ENCODE measurements at places on chromosomes 11 and 22.

DNA sequence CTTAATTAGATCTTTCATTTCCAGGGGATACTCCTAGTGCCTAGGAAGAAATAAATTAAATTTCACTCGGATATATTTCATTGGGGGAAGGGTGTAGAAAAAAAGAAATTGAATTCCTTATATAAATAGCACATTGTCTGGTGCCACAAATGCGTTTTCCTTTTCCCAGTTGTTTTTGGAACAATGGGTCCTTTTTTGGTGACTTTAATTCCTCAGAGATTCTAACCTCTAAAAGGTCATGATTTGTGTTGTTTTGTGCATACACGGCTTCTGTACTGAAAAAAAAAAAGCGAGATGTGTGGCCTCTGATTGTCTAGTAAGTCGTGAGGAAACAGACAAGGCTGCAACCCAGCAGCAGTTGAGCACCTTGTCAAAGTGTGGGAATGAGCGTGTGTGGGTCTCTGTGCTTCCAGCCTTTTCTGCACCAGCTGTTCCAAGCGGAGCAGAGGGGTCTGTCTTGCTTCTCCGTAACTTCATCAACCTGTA lies 64.5 kb upstream of the CRTAM start:
- DNase-seq = no peak

DNA sequence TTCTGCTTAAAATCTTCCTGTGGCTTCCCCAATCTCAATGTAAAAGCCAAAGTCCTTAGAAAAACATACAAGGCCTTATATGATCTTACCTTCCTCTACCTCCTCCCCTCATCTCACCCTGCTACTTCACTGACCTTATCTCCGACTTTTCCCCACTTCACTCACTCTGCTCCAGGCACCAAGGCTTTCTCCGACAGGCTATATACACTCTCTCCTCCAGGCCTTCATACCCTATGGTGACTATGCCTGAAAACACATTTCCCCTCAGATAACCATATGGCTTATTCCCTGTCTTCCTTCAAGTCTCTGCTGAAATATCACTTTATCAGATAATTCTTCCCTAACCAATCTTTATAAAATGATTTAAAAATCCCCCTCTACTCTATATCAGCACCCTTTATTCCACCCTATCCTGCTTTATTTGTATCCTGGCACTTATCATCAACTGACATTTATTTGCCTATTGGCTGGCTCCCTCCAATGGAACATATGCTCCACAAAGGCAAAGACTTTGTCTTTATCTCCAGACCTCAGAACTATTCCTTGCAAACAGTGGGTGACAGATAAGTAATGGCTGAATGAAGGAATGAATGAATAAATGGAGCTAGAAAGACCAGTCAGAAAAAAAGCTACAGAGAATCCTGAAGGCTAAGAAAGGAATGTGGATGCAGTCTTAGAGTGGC lies 52.7 kb downstream of the PAK1 start:
- no peak for DNase-seq

GRCh38 chr11:61946894-61947293 lies 3.3 kb upstream of the BEST1 start:
- no peak for DNase-seq

DNA sequence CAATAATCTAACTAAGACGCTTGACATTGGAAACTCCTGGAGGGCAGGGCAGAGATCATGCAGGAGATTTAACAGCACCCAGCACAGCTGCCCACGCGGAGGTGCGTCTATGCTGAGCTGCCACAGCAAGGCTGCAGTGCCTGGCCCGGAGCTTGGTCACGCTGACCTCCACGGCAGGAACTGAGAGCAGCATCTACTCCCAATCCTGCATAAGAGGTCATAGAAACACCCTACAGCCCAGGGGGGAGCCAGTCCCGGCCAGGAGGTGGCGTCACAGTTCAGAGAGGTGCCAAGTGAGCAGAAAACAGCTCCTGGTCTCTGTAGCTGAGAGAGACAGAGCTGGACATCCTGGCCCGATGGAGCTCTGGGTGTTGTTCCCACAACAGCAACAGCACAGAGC lies 121.1 kb upstream of the TMEM45B start:
- peak; percentile 48 for DNase-seq

GRCh38 chr22:41417622-41418390 lies 28.8 kb downstream of the TOB2 start:
- no peak for DNase-seq

DNA sequence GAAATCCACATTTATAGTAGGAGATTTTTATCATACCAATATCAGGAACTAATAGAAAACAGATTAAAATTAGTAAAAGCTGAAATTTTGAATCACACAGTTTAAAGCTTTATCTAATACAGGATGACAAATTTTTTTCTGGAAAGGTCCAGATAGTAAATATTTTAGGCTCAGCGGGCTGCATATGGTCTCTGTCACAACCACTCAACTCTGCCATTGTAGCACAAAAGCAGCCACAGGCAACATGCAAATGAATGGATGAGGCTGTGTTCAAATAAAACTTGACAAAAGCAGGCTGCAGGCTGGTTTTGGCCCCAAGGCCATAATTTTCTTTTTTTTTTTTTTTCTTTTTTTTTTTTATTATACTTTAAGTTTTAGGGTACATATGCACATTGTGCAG lies 108.2 kb upstream of the CCDC90B start:
- no peak for DNase-seq

DNA sequence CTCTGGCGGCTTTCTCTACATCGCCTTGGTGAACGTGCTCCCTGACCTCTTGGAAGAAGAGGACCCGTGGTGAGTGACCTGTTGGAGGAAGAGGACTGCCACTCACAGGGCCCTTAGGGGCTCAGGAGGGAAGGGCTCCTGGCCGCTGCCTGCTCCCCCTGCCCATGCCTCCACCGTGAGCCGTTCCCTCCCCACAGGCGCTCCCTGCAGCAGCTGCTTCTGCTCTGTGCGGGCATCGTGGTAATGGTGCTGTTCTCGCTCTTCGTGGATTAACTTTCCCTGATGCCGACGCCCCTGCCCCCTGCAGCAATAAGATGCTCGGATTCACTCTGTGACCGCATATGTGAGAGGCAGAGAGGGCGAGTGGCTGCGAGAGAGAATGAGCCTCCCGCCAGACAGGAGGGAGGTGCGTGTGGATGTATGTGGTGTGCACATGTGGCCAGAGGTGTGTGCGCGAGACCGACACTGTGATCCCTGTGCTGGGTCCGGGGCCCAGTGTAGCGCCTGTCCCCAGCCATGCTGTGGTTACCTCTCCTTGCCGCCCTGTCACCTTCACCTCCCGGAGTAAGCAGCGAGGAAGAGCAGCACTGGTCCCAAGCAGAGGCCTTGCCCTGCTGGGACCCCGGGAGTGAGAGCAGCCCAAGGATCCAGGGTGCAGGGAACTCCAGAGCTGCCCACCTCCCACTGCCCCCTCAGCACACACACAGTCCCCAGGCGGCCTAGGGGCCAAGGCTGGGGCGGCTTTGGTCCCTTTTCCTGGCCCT lies 6.9 kb downstream of the SLC39A13 start:
- no peak for DNase-seq

GRCh38 chr11:23370580-23371275 lies 510.5 kb upstream of the CCDC179 start:
- DNase-seq = no peak

- DNase-seq = no peak
Observed at GRCh38 chr22:44821741-44822475, 69.5 kb downstream of the ARHGAP8 start.
